ENCODE measurements at places on chromosomes 7 and 10.
A peak's percentile ranks its signal among the peaks of the same experiment; 100 is the strongest.

DNA sequence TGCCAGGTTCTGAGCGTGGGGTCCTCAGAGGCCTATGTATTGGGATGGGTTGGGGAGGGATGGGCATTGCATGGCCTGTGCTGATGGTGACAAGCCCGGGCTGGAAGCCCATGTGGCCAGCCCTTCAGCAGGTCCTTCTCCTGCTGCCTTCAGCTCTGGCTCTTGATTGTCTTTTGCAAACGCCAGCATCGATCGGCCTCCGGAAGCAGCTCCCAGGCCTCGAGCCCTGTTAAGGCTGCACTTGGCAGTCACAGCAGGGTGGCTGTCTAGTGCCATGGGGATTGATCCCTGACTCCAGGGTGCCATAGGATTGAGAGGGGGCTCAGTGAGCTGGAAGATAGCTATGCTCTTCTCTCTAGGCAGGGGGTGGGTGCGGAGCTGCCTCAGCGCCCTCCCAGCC, 51.4 kb downstream of the CDH23 start:
- DNase-seq, result no peak

- no peak for DNase-seq
These were observed 47.7 kb downstream of the MINPP1 start for GRCh38 chr10:87552248-87552929.

DNA sequence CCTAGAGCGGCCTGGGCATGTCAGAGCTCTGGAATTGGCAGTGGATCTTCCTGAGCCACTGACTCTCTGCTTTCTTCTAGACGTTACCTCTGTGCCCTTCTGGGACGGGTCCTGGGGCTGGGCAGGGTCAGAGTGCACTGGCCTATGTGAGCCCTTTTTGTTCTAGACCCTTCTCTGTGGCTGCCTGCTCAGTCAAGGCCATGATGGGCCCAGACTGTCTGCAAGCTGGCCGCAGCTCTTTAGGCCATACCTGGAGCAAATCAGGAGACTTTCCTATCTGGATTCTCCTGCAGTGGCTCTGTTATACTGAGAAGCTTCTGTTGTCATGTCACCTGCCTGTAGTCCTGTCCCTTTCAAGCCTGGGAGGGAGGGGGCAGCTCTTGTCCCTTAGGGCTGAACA, 70.1 kb downstream of the ADCY1 start:
- no peak for DNase-seq

GRCh38 chr10:11397980-11398580, 213.4 kb downstream of the USP6NL start:
- DNase-seq, result no peak

GRCh38 chr10:61897671-61898434, 3.6 kb upstream of the ARID5B start:
- DNase-seq, result peak; percentile 5

DNA sequence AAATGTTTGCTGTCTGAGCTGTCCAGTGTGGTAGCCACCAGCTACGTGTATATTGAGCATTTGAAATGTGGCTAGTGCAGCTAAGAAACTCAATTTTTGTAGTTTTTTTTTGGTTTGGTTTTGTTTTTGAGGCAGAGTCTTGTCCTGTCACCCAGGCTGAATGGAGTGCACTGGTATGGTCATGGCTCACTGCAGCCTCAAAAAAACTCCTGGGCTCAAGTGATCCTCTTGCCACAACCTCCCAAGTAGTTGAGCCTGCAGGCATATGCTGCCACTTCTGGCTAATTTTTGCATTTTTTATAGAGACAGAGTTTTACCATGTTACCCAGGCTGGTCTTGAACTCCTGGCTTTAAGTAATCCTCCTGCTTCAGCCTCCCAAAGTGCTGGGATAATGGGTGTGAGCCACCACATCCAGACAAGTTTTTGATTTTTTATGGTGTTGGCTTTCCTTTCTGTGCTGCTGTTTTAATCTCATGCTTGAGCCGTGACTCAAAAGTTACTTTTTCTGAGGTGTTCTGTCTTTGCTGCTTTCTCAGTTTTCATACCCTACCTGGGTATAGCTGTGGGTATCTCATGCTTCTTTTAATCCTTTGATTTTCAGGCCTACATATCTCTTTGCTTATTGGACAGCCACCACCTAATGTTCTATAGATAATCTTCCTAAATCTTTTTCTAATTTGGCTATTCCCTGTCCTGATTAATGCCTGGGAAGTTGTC, 16.0 kb downstream of the WAC start:
- no peak for DNase-seq

- no peak for DNase-seq
These were observed 3.9 kb downstream of the FBXW4 start for GRCh38 chr10:101691081-101691480.

GRCh38 chr7:97272237-97272975, 154.9 kb downstream of the SDHAF3 start:
- no peak for DNase-seq

DNA sequence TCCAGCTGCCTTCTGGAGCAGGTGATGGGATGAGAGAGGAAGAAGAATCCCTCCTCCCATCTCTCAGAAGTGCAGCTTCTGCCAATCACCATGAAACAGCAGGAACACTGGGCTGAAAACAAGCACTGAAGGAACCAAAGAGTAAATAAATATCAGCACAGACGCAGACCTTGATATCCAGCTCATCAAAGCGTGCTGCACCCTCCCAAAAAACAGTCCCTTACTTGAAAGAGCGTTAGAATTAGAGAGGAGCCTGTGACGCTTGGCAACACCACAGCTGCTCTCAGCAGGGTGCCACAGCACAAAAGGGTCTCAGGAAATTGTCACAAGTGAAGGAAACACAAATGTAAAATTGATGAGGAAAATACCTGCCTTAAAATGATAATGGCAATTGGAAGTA, 39.5 kb downstream of the KLF6 start:
- DNase-seq, result peak; percentile 52

GRCh38 chr7:26305869-26306665, 14.4 kb downstream of the SNX10 start:
- DNase-seq, result no peak

DNA sequence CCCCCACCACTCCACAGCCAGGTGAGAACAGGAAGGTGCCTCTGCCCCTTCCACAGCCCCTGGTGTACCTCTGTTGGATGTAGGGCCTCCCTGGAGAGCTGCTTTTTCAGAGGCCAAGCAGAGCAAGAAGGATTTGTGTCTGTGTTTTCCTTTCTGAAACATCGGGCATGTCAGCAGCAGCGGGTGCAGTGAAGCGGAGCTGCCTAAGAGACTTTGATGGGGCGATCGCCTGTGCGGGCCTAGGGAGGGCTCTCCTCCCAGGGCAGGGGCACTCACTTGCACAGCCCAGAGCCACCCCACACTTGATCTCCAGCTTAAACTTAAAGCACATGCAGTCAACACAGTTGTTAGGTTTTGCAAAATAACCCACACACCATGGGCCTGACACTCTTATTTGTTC, 324.7 kb downstream of the ACTR3B start:
- no peak for DNase-seq

DNA sequence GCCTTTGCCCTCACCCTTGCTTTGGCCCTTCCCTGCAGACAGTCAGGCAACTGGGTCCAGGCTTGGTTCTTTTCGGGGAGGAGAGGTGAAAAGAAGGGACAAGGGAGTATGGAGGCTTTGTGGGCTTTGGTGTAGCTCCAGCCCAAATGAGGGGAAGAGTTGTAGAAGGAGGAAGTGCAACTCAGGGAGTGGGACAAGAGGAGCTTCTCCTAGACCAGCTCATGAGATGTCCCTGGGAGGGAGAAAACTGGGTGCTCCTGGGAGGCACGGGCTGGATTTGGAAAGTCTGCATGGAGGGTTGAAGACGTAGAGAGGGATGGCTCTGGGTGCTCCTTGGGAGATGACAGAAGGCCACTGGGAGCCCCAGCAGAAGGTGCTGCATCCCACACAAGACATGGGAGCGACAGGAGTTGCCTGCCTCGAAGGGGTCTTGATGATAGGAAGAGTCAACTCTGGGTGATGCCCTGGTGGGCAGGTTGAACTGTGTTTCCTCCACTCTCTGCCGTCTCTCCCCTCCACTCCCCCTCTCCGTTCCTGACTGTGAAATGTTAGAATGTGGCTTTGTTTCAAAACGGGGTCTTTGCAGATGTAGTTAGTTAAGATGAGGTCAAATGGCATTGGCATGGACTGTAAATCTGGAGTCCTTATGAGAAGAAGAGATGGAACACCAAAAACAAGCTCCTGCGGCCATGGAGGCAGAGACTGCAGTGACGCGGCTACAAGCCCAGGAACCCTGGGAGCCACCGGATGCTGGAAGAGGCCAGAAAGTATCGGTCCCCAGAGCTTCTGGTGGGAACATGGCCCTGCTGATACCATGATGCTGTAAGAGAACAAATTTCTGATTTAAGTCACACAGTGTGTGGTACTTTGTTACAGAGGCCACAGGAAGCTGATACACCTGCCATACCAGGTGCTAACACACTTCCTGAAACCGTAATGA, 298.5 kb downstream of the GLRX3 start:
- DNase-seq, result no peak

DNA sequence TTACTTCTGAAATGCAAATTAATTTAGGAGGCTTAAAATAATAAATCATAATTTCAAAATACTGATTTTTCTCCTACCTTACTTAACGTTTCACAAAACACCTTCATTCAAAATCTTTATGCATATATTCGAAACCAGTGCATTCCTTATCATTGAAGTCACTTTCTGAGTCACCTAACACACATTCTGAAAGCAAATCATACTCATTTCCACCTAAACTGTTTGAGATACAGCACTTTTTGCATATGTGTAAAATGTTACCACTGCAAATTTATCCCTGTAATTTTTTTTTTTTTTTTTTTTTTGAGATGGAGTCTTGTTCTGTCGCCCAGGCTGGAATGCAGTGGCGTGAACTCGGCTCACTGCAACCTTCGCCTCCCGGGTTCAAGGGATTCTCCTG, 15.7 kb downstream of the PPP3CB start:
- no peak for DNase-seq

- DNase-seq, result no peak
These were observed 162.5 kb downstream of the SNX10 start for GRCh38 chr7:26454180-26454579.

DNA sequence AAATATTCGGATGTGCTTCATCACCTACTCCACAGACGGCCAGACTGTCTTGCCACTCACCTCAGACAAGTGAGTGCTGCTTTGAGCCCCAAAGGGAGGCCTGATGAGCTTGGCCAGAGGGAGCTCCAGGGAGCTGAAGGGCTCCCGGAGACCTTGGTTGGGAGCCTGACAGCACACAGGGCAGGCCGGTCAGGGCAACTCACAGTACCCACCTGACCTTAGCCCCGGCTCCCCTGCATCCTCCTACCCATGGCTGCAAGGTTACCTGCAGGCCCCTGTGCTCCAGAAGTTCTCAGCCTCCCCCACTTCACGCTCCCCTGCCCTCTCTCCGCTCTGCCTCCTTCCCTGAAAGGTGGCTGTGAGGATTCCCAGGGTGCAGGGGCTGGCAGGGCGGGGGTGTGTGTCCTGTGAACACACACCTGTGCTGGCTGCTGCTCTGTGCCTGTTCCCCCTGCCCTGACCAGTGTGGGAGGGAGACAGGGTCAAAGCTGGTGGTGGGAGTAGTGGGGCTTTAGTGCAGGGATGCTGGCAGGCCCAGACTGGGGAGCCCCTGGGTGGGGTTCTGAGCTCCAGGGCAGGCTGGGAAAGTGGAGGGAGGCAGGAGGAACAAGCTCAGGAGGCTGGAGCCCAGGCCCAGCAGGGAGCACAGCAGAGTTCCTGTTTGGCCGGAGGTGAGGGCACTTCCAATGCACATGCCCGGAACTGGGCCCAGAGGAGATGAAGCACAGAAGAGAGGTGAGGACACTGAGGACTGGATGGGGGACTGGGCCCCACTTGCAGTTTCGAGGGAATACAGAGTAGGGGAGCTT, 7.2 kb downstream of the ANTXRL start:
- DNase-seq, result no peak

GRCh38 chr10:85315657-85316056, 987.3 kb downstream of the CCSER2 start:
- no peak for DNase-seq

DNA sequence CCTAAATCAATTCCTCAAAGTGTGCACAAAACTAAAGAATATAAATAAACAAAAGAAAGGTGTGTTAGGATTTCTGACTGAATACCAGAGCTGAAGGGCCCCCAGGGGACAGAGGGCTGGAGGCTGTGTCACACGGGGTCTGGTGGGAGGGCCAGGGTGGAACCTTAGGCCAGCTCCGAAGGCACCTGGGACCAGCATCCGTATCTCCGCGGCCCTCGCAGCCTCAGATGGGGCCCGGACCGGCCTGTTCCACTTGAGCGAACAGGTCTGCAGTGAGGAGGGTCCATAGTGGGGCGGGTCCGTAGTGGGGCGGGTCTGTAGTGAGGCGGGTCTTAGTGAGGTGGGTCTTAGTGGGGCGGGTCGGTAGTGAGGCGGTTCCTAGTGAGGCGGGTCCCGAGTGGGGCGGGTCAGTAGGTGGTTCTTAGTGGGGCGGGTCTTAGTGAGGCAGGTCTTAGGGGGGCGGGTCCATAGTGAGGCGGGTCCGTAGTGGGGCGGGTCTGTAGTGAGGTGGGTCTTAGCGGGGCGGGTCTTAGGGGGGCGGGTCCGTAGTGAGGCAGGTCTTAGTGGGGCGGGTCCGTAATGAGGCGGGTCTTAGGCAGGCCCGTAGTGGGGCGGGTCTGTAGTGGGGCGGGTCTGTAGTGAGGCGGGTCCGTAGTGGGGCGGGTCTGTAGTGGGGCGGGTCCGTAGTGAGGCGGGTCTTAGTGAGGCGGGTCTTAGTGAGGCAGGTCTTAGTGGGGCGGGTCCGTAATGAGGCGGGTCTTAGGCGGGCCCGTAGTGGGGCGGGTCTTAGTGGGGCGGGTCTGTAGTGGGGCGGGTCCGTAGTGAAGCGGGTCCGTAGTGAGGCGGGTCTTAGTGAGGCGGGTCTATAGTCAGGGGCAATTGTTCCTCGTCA, 15.1 kb downstream of the GPR146 start:
- DNase-seq, result peak; percentile 52

DNA sequence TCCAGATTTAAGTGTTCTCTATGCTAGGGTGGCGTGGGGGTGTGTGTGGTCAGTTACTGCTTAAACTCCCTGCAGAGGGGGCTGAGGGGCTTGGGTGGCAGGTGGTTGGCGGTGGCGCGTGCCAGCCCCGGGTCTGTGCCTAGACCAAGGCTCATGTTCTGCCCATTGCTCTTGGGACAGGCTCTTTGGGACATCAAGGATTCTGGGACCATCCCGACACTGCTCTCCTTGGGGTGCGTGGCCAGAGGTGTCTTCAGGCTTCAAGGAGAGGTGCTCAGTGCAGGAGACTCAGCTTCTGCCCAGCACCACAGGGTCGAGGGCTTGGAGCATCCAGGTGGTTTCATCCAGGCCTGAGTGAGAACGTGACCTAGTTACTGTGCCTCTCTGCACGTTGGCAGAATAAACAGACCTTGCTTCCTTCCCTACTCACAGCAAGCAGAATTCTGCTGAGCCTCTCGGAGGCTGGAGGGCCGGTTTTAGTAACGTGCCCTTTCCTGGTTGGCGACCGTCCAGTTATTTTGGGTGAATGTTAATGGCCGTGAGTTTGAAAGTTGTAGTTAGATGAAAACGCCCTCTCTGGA, 39.9 kb downstream of the CAMK1D start:
- DNase-seq, result peak; percentile 72

- DNase-seq, result no peak
These were observed 285.6 kb downstream of the PRPF18 start for GRCh38 chr10:13872411-13872810.

GRCh38 chr7:105493923-105494315, 28.2 kb downstream of the PUS7 start:
- DNase-seq, result no peak

Data from DMS153 (cell line).